ENCODE measurements at places on chromosomes 3 and 15.

DNA sequence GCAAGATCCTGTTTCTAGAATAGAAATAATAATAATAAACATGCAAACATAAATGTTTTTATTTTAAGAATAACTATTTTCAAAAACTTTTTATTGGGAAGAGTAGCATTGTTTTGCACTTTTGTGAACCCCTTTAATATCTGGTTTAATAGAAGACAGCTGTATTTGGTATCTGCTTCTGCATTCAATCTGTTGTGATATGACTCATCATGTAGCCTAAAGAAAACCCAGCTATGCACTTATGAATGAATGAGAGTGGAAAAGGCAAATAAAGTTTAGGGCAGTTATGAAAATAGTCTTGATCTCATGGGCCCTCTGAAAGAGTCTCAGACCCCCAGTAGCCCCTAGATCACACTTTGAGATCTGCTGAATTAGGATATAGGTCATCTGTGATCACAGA, 100.4 kb upstream of the PPP2R3A start:
- DNase-seq, result no peak

DNA sequence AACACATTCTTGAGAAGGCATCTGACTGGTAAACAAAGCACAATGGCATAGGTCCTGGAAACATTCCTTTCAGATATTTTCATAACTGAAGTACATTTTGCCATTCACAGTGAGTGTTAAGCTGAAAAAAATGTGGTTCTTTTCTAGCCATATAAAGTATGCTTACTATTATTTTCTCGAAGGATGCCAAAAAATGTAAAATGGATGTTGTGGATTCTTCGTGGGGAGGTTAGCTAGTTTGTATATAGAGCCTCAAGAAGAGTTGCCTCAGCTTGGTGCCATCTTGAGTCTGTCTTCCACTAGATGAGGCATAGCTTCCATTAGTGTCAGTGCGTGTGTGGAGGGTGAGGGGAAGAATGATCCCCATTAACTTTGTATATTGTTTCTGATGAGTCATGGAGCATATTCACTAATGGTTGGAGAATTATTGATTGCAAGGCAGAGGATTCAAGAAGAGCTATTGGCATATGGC, 4.1 kb downstream of the MBNL1 start:
- no peak for DNase-seq

- DNase-seq, result no peak
Observed at GRCh38 chr3:65576966-65577365, 461.8 kb downstream of the MAGI1 start.

DNA sequence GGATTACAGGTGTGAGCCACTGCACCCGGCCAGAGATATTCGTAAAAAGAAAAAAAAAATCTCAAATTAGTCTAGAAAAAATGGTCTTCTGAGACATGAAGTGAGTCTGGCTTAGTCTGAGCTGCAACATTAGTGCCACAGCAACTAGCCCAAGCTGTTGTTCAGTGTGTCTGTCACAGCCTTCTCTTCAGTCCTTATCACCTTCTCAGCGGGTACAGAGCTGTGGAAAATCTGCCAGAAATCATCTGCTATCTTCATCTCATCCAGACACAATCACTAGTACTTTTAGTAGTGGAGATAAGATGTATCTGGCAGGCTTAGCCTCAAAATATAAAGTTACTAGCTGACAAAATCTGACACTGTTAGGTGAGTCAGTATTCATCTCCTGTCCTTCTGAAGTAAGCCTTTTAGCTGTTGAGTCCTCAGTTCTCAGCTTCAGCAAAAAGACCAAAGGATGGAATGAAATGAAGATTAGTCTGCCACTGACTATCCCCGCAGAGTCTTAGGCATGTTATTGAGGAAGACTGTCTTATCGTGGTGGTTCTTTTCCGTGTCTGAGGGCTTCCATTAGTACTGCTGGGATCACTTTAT, 120.5 kb upstream of the CGNL1 start:
- no peak for DNase-seq

- DNase-seq, result peak; percentile 19
Observed at GRCh38 chr3:124246949-124247348, 255.0 kb upstream of the ROPN1 start.

- DNase-seq, result no peak
Observed at GRCh38 chr3:140765246-140765645, 87.4 kb downstream of the TRIM42 start.

- DNase-seq, result peak; percentile 91
Observed at GRCh38 chr15:75043509-75044257, 20.3 kb downstream of the PPCDC start.

DNA sequence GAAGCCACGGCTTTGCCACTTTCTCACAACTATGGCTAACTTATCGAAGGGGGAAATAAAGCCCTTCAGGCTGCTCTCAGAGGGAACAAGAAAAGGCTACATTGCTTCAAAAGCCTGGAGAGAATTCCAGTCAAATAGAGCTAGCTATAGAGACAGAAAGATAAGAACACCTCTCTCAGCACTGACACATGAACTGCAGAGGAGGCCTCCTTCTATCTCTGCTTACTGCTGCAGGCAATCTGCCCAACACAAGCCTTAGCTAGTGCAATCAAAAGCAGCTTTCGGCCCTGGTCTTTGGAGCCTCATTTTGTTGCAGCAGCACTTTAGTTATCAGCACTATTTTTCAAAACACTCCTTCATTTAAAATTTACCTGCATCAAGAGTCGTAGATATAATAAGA, 118.4 kb upstream of the ROBO1 start:
- no peak for DNase-seq

GRCh38 chr3:61723038-61723437, 161.7 kb downstream of the PTPRG start:
- DNase-seq, result no peak

- DNase-seq, result no peak
Observed at GRCh38 chr3:134711284-134711683, 60.5 kb upstream of the KY start.

GRCh38 chr3:118980832-118981231, 53.8 kb downstream of the IGSF11 start:
- DNase-seq, result no peak

DNA sequence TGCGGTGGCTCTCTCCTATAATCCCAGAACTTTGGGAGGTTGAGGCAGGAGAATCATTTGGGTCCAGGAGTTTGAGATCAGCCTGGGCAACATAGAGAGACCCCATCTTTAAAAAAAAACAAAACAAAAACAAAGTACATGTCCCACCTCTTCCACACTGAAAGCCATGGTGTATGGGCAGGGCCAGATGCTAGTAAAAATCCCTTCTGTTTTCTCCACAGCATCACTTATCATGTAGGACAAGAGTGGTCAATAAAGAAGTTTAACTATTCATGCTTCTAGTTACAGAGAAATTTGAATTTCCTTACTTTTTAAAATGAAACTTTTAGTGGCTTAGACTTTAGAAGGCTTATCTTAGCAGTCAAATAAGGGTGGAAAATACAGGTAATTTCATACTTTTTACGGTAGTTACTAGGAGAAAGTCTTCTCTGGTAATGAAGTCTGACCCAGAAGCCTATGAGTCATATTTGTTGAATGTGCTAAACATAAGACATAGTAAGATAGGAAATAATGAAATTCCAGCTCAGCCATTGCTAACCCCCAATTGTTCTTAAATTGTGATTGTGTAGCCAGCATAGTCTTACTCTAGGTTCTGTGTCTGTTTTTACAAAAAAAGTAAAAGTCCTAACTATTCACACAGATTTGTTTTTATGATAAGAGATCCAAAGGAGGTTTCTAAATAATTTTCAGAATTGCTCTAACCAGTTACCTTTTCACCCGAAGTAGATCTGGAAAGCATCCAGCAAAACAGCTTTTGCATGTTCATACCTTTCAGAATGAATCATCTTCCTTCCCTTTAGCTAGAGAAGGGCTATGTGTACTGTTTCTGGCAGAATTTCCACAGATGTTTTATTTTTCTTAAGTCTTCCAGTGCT, 16.4 kb upstream of the ZNF609 start:
- no peak for DNase-seq

DNA sequence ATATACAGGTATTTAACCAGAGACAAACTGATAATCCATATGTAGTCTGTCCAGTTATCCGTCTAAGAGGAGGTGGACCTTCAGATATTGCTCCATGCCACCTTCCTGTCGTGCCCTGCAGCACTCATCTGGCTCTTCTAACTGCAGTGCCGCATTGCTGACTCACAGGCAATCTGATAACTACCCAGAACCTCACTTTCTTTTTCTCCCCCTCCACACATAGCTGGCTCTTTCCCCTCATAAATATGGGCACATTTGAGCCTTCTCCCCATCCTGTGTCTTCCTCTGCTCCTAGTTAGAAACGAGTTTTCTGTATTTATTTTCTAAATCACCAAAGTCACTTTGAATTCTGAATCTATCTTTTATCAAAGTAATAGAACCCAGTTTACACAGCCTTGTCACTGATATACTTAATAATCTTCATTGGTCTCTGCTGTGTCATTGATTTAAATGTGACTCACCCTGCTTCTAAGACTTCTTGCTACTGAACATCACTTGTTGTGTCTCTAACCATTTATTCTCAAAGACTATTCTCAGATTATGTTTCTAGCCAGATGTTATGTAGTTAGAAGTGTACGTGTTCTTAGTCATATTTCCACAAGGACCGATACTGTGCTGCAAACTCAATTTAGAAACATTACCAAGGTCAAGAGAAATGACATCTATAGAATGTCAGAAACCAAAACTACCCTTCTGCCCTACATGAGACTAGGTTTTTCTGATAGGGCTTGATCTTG, 17.4 kb upstream of the KCNMB2 start:
- DNase-seq, result no peak

DNA sequence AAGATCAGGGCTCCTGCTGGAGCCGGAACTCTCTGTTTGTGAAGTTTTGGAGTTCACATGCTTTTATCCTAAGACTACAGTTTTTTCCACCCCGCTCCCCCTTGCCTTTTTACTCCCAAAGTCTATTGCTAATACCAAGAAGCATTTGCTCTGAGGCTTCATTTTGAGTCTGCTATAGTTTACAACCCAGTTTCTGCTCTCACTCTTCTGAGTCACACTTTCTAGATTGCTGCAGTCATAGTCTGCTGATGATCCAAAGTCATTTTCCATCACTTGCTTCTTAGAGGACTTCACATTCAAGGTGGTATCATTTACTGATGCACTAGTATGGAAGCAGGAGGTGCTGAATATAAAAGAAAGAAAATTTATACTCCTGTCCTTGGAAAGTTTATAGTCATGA, 937.4 kb downstream of the IGSF11 start:
- DNase-seq, result no peak

DNA sequence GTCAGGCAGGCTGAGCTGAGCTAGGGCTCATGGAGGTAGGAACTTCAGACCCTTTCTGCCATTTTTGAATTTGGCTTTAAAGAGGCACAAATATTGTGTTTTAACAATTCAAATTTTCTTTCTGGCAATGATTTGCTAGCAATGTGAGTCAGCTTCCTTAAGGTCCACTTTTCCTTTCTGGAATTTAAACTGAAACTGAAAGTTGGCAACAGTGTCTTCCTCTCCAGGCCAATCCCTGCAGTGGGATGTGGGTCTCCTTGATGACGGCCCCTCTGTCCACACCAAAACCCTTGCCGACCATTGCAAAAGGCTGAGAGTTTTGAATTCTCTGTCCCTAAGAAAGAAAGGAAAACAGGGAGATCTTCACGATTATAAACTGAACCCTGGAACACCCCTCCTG, 27.1 kb downstream of the RPSA start:
- no peak for DNase-seq

GRCh38 chr15:75696311-75696720, 16.3 kb downstream of the CSPG4 start:
- no peak for DNase-seq

GRCh38 chr15:98142572-98142971, 182.1 kb downstream of the ARRDC4 start:
- no peak for DNase-seq

DNA sequence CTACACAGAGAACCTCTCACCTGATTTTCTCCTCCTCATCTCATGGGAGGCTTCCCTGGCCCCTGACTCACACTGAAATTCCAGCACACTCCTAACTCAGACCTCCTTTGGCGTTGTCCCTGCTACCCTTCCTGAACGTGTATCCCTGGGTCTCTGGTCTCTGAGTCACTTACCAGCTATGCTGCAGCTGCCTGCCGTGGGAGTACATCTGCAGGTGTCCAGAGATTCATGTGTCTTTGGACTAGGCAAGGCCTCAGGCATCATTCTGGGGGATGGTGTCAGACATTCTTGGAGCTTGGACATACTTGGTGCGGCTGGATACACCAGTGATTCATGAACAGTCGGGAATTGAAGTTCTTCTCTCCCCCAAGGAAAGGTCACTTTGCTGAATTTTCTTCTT, 148.8 kb upstream of the TRIM42 start:
- no peak for DNase-seq

DNA sequence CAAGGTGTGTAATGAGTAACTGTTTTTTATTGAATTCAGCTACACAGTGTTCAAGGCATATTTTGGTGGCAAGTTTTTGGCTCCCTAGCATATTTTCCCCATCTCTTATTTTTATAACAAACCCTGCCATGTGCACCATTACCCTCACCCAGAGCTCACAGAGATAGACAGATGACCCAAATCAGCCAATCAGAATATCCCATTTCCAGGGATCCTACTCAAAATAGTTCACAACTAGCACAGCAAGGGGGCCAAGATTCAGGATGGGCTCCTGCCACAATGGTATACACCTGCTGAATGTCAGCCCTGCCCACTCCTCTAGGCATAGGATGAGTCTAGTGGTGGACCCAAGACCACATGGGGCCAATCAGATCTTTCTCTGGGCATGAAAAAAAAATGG, 78.8 kb upstream of the SETMAR start:
- DNase-seq, result no peak

DNA sequence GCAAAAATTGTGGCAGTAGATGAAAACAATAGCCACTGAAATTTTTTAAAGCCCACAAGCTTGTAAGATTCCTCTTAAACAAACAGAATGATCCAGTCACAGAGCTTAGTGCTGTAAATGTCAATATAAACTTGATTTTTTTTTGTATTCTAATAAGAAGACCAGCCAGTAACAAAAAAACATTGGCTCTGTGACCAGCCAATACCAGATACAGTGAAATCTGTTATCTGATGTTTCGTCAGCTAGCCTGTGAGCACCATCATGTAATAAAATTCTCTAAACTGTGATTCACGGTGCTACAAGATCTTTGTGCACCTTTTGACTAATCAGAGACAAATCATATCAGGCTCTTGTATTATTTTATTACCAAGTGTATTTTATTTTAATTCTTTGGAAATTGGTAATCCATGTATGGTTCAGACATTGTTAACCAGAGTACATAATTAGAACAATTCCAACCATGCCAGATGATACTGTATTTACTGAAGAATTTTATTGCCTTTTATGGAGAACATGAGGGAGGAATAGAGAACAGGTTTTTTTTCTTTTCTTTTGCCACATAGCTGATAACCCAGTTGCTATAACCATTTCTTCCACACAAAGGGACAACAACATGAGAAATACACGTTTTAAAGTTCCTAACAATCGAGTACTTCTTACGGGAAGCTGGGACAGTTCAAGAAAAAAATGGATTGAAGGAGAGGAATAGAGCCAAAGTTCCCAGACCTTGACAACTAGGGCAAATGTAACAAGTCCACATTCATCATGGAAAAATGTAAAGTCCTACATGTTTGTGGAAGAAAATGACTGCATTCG, 71.9 kb downstream of the FILIP1L start:
- no peak for DNase-seq

- no peak for DNase-seq
Observed at GRCh38 chr15:77772641-77773402, 140.1 kb upstream of the LINGO1 start.

GRCh38 chr15:36678308-36678707, 98.9 kb downstream of the CDIN1 start:
- DNase-seq, result no peak

GRCh38 chr3:118775021-118775420, 259.6 kb downstream of the IGSF11 start:
- DNase-seq, result no peak
